ENCODE measurements at places on chromosomes 1 and 21. TPM values are rescaled to one million over a fixed set of nuclear protein-coding genes. Genes with fewer than 3 reads are reported as not detected.

FMO3 gene
- total RNA-seq = 0.26 TPM

PDPN gene
- total RNA-seq = 15.3 TPM

TRIM67 gene
- not detected for total RNA-seq

TNFSF18 gene
- 45.8 TPM for total RNA-seq

SLAMF1 gene
- total RNA-seq = not detected

PRDM16 gene
- 0.65 TPM for total RNA-seq

CTH gene
- total RNA-seq = 8.5 TPM
